ENCODE measurements at places on chromosomes 1 and 21. TPM values are rescaled to one million over a fixed set of nuclear protein-coding genes. Genes with fewer than 3 reads are reported as not detected.

Gene SLC25A34
- total RNA-seq, result 1.8 TPM

Gene SELP
- total RNA-seq, result 15.4 TPM

DNA sequence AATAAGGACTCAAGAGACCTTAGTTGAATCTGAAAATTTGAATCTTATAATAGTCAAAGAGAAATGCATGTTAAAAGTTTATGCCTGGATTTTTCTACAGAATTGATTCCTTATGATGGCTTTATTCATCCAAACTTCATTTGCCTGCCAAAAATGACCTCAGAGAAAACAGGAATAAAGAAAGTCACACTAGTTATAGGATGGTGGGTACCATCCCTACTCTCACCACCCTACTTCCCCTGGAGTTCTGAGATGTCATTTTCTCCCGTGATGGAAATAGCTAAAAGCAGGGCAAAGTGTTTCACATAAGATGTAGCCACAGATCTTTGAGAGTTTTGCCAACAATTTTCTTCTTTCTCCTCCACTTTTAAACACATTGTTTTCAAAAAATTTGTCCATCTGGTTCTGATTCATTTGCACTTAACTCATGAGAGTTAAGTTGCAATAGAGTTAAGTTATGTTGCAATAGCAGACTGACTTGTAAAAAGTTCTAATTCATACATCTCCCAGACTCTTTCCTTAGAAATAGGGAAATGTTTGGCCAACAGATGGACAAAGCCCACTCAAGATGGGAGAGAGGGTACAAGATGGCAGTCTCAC, 384.6 kb downstream of the PLPP3 start:
- peaks cover 3% of the 10 kb centered on the region for H3K4me1 ChIP-seq
- no peaks in the 10 kb centered on the region for H3K27me3 ChIP-seq
- H3K27ac ChIP-seq, result no peak overlapping the region
- no peak overlapping the region for H3K4me3 ChIP-seq
- DNase-seq, result no peak

DNA sequence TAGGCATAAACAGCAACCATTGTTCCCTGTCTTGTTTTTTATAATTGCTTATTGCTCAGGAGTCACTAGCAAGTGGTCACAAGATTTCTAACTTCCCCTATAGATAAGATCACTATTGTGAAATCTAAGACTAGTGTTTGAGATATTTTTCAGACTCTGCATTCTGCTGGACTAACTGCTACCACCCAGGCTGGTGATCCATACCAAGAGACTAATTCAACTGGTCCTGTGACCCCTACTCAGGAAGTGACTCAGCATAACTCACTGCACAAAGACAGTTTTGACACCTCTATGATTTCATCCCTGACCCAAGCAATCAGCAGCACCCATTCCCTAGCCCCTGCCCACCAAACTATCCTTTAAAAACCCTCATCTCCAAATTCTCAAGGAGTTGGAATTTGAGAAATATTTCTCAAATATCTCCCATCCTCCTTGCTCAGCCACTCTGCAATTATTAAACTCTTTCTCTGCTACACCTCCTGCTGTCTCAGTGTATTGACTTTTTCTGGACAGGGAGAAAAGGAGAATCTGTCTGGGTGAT, 52.7 kb downstream of the TRIM33 start:
- no peaks in the 10 kb centered on the region for H3K4me1 ChIP-seq
- peak overlapping the region; percentile 45 for H3K27ac ChIP-seq
- H3K27me3 ChIP-seq, result no peaks in the 10 kb centered on the region
- H3K4me3 ChIP-seq, result no peak overlapping the region
- no peak for DNase-seq

- no peak overlapping the region for H3K4me3 ChIP-seq
- DNase-seq, result no peak
- H3K4me1 ChIP-seq, result no peaks in the 10 kb centered on the region
These were observed 141.7 kb upstream of the SYT6 start for GRCh38 chr1:114295321-114295720.

DNA sequence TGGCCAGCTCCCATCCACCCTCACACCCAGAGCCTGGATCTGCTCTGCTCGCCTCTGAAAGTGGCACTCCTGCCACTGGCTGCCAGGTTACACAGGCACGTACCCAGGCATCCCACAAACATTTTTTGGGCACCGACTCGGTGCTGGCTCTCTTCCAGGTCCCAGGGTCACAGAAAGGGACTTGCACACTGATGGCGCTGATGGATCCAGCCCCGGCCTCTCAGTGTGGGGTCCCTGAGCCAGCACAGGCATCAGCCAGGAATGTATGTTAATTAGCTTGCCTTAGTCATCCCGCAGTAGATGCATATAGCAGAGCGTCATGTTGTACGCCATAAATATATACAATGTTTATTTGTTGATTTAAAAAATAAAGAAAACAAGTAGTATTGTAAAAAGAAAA, 537.2 kb downstream of the NPHP4 start:
- H3K27ac ChIP-seq, result no peak overlapping the region
- no peaks in the 10 kb centered on the region for H3K27me3 ChIP-seq
- no peaks in the 10 kb centered on the region for H3K4me1 ChIP-seq
- H3K4me3 ChIP-seq, result no peak overlapping the region
- H3K36me3 ChIP-seq, result no peaks in the 10 kb centered on the region

Gene RCC2
- total RNA-seq, result 47.2 TPM

- H3K27me3 ChIP-seq, result no peaks in the 10 kb centered on the region
- H3K27ac ChIP-seq, result no peak overlapping the region
- no peak overlapping the region for H3K4me3 ChIP-seq
- H3K36me3 ChIP-seq, result no peaks in the 10 kb centered on the region
These were observed 24.8 kb downstream of the TNFRSF8 start for GRCh38 chr1:12087797-12088314.

Gene IRF6
- total RNA-seq, result 21.5 TPM

Gene KIF21B
- total RNA-seq, result 5.8 TPM

DNA sequence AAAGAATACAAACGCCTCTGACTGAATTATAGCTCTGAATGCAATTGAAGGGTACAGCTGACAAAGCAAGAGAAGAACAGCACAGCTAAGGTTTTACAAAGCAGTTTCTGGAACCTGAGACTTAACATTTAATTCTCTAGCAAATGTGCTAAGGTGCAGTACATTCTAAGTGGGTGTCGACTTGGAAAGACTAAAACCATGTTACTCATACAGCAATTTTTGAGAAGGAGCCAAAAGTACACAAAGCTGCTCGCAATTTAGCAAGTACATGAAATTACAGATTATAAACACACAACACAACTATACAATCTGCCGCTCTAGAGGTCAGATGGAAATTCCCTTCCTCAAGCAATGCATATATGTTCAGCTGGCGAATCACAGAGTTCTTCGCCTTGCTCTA, 121.9 kb downstream of the TIAM1 start:
- no peak for DNase-seq
- no peaks in the 10 kb centered on the region for H3K4me1 ChIP-seq
- H3K36me3 ChIP-seq, result no peaks in the 10 kb centered on the region
- H3K27ac ChIP-seq, result no peak overlapping the region

Gene MED8
- 37.9 TPM for total RNA-seq

GRCh38 chr1:207647671-207648333, 2.9 kb downstream of the CR1L start:
- no peak overlapping the region for H3K4me3 ChIP-seq
- no peak for DNase-seq
- H3K36me3 ChIP-seq, result no peaks in the 10 kb centered on the region
